ENCODE measurements at places on chromosomes 13 and 19. TPM values are rescaled to one million over a fixed set of nuclear protein-coding genes. Genes with fewer than 3 reads are reported as not detected.

GRCh38 chr13:51758691-51759090 is 45.3 kb downstream of the DHRS12 start:
- no peak overlapping the region for H3K27ac ChIP-seq
- H3K4me3 ChIP-seq: no peak overlapping the region
- no peaks in the 10 kb centered on the region for H3K4me1 ChIP-seq
- no peaks in the 10 kb centered on the region for H3K27me3 ChIP-seq
- H3K36me3 ChIP-seq: peaks cover 44% of the 10 kb centered on the region

- no peak overlapping the region for H3K4me3 ChIP-seq
- no peak for DNase-seq
- H3K4me1 ChIP-seq: peaks cover 73% of the 10 kb centered on the region
- H3K36me3 ChIP-seq: no peaks in the 10 kb centered on the region
- H3K27ac ChIP-seq: peak overlapping the region; percentile 3
Measured at GRCh38 chr13:40639221-40639681, 27.2 kb downstream of the FOXO1 start.

DNA sequence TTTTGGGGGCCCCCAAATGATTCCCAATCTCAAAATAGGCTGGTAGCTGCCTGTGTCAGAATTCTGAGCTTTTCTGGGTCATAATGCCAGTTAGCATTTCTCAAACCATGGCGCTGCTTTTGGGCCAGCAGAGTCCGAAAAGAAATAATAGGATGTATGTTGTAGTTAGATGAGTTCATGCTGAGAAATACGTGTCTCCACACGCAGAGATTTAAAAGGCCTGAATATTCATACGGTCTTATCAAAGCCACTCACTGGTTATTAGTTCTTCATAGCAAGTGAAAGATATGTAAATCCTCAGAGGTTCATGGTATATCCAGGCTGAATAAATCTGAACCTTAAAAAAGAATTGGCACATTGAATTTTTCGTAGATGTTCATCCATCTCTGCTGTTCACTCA is 124.5 kb downstream of the SHISA2 start:
- H3K27me3 ChIP-seq: peaks cover 21% of the 10 kb centered on the region
- no peak overlapping the region for H3K4me3 ChIP-seq
- H3K36me3 ChIP-seq: no peaks in the 10 kb centered on the region
- peaks cover 66% of the 10 kb centered on the region for H3K4me1 ChIP-seq
- no peak overlapping the region for H3K27ac ChIP-seq
- no peak for DNase-seq

- no peak overlapping the region for H3K27ac ChIP-seq
- H3K36me3 ChIP-seq: no peaks in the 10 kb centered on the region
- no peak overlapping the region for H3K4me3 ChIP-seq
- no peaks in the 10 kb centered on the region for H3K27me3 ChIP-seq
- no peaks in the 10 kb centered on the region for H3K4me1 ChIP-seq
Measured at GRCh38 chr19:29757551-29757950, 42.5 kb upstream of the C19orf12 start.

DNA sequence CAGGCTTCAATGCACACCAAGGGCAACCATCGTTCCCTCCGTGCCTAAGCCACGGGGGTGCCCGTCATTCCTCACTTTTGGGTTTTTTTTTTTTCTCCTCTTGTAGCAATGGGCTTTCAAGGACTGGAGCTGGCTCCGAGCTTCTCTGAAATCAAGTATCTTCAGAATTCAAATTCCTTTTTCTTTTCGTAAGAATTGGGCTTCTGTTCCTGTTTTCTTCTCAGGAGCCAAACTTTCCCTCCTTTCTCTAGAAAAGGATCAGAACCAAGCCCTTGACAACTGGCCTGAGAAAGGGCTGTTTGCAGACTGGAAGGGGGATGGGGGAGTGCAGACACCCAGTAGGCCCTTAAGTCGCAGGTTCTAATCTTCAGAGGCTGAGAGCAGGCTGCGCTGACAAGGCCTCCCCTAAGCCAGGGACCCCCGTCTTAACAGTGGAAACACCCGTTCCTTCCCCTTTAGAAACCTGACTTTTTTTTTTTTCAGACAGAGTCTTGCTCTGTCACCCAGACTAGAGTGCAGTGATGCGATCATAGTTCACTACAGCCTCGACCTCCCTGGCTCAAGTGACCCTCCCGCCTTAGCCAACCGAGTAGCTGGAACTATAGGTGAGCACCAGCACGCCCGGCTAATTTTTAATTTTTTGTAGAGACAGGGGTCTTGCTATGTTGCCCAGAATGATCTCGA is 51.6 kb downstream of the RFX2 start:
- H3K27ac ChIP-seq: no peak overlapping the region
- H3K36me3 ChIP-seq: no peaks in the 10 kb centered on the region
- H3K27me3 ChIP-seq: no peaks in the 10 kb centered on the region
- H3K4me1 ChIP-seq: peaks cover 20% of the 10 kb centered on the region
- no peak overlapping the region for H3K4me3 ChIP-seq

- no peak overlapping the region for H3K27ac ChIP-seq
- peaks cover 44% of the 10 kb centered on the region for H3K4me1 ChIP-seq
- H3K4me3 ChIP-seq: no peak overlapping the region
- no peak for DNase-seq
- H3K27me3 ChIP-seq: no peaks in the 10 kb centered on the region
Measured at GRCh38 chr13:50453188-50453587, 390.3 kb downstream of the DLEU7 start.

Gene ZNF93
- 47.4 TPM for total RNA-seq
